ENCODE measurements at places on chromosomes 5 and 9.

DNA sequence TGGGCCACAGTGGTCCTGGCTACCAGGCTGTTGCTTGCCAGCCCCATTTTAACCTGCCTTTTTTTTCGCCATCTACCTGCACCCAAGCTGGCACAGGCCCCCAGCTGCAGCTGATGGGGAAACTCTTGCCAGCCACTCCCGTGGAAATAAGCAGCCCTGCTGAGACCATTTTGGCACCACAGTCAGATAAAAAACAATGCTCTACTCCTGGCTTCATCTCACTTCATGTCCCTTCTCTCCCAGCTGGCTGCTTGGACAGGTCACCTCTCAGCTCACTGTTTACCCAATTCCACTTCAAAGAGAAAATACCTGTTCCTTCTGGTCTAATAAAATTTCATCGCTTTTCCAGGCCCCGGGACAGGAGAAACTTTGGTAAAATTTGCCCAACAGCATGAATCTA is 322.6 kb upstream of the SLC30A5 start:
- no peak for DNase-seq

DNA sequence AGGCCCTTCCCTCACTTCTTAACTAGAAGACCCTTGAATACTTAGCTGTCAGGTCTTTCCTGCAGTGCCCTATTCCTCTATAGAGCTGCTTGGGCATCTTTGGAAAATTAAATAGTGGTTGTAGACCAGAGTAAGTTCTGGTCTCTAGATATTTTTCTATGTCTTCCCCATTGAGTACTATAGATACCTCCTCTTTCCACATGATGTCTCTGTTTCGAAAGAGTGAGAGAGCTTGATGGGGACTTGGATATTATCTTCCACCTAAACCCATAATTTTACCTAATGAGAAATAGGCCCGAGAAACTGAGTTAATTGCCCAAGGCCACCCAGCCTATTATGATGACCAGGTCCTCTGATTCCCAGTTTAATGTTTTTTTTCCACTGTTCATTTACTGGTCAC is 40.2 kb downstream of the SPEF2 start:
- no peak for DNase-seq

DNA sequence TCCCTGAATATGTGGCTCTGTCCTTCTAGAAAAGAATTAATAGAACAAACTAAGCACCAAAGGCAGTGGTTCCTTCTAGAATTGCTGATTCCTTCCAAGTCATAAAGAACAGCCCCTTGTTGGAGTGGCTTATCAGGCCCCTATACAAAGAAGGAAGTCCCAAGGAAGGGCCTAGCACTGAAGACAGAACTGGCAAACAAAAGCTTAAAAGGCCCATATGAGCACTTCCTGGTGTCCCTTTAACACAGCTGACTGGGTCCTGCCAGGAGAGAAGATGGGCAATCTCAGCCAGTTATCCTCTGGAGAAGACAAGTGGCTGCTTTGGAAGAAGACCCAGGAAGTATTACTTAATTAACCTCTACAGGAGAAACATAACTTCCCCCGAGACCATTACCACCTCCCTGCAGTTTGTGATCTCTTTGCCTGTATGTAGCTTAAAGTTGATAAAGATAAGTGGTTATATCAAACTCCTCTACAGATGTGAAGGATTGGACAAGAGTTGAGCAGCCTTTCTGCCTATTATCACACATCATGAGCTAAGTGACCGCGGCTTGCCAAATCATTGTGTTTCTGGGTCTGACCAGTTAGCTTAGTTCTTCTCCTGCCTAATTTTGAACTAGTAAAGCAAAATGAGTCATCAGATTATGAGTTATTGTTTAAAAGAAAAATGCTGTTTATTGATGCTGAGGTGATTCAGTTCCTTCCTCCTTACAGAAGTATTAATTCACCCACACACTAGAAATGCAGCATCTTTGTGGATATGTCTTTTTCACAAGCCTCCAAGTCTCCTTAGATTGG is 13.3 kb upstream of the STING1 start:
- DNase-seq, result no peak

DNA sequence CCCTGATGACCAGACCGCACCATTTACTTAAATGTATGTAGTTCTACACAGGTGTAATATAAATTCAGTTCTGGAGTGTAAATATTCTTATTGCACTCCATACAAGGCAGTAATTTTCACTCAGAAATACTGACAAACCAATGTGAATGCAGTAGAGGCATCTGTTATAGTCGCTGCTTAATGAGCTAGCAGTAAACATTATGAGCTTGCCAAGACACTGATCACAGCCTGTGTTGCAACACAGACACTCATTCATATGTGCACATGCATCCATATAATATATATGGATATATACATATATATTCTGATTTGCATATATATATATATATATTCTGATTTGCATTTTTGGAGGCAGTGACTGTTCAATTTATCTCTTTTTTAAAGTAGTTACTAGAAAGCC is 435.1 kb upstream of the ST8SIA4 start:
- no peak for DNase-seq

DNA sequence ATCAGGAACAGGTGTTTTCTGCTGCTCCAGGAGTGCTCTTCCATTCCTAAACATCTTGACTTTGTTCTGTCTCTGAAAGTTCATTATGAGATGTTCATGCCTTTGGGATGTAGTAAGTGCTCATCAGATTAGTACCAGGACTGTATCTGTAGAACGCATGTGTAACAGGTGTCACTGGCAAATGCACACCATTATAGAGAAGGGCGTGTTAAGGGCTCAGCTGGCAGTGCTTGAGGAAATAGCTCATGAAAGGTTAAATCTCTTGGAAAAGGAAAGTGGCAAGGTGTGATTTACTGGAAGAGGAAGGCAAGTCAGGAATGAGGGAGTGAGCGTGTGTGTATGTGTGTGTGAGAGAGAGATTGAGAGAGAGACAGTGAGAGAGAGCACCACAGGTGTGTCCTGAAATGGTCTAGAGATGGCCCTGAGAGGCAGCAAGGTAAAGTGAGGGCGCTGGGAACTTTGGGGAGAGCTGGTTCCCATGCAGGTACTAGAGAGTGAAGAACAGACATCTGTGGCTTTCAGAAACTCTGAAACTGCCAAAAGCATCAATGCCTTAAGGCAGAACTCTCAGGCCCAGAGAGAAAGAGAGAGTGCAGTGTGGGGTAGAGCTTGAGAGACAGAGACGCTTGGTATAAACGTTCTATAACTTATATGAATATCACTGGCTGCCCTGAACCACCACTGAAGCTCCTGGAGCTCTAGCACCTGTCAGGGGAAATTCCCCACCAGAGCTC is 13.7 kb upstream of the CXCL14 start:
- DNase-seq, result no peak

DNA sequence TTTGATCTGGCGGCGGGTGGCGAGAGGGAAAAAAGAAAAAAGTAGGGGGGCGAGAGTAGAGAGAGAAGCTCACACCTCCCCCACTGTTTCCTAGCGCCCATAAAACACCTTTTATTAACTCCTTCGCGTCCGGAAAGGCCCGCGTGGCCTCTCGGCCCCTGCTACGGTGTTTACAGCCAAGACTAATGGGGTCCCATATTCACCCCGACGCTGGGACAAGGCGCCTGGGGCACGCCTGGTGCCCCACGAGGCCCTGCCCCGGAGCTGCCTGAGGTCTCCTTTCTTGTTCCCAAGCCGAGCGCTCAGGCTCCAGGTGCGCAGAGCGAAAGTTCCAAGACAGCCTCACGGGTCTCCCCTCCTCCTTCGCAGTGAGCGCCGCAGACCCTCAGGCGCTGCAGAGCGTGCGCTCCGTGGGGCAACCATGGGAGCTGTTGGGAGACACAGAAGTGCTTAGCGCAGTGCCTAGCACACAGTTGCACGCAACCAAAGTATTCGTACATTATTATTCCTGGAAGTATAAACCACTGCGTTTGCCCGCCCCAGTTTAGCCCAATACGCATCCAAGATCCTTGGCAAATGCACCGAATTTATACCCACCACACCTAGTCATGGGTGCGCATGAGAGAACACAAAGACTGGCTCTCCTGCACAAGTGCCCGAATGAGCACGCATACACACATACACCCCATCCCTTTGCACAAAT is 4.3 kb downstream of the HAND1 start:
- DNase-seq, result no peak

Data from stimulated activated CD4-positive, alpha-beta T cell treated with anti-CD3 and anti-CD28 coated beads, Interleukin-1b, Interleukin-23, amount 100 ng/mL, for 1 hour (primary cell).